ENCODE measurements at places on chromosomes 1 and 21. TPM values are rescaled to one million over a fixed set of nuclear protein-coding genes. Genes with fewer than 3 reads are reported as not detected.

CLDN17 gene
- not detected for total RNA-seq

C8A gene
- total RNA-seq, result not detected

DNA sequence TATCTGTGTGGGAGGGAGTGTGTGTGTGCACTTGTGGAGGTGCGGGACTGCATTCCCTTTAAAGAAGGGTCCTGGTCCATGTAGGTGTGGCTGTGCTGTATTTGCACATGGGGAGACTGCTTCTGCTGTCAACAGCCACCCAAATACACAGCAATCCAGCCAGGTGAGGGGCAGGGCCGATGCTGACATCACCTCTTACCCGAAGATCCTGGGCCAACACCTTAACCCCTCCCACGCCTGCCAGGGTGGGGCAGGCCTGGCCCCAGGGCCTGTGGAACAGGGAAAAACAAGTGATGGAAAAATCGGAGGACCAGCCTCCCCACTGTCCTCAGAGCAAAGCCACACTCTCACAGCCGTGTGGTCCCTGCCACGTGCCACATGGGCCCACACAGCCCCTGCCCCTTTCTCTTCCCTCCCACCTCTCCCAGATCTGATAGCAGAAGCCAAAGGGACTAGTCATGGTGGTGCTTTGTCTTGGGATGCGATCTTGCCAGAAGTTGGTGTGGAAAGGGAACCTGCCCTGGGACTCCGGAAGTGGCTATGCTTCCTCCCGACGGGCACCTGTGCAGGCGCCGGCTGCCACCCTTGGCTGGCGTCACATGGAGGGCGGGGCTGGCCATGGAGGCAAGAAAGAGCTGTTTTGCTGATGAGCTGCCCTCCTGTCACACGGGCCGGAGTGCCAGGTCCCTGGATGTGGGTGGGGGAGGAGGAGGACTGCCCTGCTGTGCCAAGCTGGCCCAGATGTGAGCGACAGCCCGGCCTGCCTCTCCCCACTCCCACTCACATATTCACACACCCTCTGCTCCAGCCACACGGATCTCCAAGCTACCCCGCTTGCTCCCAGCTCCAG is 7.8 kb upstream of the CASZ1 start:
- no peaks in the 10 kb centered on the region for H3K36me3 ChIP-seq
- peaks cover 1% of the 10 kb centered on the region for H3K4me1 ChIP-seq
- DNase-seq, result no peak
- H3K4me3 ChIP-seq, result no peak overlapping the region
- peaks cover 26% of the 10 kb centered on the region for H3K27me3 ChIP-seq

DNA sequence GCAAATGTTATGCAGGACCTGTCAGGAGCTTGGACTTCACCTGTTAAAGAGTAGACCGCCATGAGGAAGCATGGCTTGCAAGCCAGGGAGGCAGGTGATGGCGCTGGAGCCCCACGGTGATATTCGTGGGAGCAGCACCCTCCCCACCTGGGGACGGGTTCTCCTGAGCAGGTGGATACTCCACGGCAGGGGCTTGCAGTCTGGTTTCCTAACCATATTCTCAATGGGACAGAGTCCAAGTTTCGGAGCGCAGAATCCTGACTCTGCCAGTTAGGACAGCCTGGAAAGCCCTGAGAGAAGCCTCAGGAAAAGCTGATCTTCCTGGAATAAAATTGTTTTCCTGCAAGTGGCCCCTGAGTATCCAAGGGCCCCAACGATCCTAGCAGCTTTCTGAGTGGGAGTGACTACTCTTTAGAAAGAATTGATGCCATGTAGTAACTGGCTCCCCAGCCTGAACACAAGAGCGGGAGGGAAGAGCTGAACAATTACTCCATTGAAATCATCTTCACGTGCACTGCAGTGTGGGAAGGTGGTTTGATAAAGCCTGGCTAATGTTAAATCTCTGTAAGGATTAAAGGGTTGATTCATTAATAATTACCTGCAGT is 146.3 kb upstream of the RAB4A start:
- H3K4me1 ChIP-seq, result peaks cover 15% of the 10 kb centered on the region
- H3K4me3 ChIP-seq, result no peak overlapping the region
- H3K36me3 ChIP-seq, result no peaks in the 10 kb centered on the region
- H3K27me3 ChIP-seq, result peaks cover 2% of the 10 kb centered on the region
- no peak for DNase-seq
